HFF-Myc (cell line): ENCODE measurements at places on chromosomes 7 and 10.
A peak's percentile ranks its signal among the peaks of the same experiment; 100 is the strongest.

- no peak for DNase-seq
Measured at GRCh38 chr7:32937344-32938174, 19.7 kb upstream of the FKBP9 start.

GRCh38 chr10:121076776-121077715 is 225.9 kb downstream of the WDR11 start:
- no peak for DNase-seq

DNA sequence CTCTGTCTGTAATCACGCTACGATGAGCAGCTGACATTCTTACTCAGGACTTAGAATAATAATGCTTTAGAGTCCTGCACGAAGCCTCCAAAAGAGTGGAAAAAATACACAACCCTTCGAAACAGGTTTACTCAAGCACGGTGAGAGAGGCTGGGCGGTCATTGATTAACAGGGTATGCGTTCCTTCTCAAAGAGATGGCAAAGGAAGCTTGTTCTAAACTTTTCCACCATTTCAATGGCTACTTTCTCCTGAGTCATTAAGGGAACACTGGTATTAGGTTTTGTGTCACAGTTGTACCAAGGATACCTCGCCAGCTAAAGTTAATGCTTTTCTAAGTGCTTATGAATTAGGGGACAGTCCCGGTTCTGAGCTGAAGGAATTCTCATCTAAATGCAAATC is 141.9 kb upstream of the RHEB start:
- no peak for DNase-seq

GRCh38 chr7:142066536-142066935 is 45.0 kb upstream of the MGAM2 start:
- no peak for DNase-seq

DNA sequence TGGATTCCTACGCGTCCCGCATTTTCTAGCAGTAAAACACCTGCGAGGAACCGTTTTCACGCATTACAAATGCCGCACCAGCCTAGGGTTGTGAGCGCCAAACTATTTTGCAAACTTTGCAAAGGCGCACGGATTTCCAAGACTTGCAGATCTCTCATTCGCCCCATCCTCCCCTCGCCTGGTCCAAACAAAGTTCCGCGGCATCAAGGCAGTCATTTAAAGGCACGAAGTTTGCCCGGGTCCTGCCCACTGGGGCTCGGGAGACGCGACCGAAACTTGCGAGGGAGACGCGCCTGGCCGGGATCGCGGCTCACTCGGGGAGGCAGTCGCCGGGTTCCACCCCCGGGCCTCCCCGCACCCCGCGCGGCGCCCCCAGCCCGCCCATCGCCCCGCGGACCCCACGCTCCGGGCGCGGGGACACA is 613 bp downstream of the USP6NL start:
- DNase-seq, result no peak

DNA sequence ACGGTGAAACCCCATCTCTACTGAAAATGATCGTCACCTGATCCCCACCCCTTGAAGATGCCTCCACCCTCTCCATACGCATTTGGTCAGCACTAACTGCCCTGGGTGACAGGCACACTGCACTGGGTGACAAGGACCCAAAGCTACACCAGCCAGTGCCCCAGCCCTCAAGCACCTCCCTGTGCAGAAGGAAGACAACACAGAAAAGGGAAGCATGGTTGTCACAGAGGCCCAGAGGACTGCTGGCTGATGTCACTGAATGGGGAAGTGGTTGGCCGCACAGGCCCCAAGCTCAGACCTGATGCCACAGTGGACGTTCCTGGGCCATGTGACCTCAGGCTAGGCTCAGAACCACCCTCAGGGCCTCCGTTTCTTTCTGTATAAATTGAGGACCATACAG is 4.2 kb upstream of the PILRA start:
- no peak for DNase-seq

- DNase-seq, result no peak
Measured at GRCh38 chr7:155467846-155468784, 10.2 kb downstream of the EN2 start.

DNA sequence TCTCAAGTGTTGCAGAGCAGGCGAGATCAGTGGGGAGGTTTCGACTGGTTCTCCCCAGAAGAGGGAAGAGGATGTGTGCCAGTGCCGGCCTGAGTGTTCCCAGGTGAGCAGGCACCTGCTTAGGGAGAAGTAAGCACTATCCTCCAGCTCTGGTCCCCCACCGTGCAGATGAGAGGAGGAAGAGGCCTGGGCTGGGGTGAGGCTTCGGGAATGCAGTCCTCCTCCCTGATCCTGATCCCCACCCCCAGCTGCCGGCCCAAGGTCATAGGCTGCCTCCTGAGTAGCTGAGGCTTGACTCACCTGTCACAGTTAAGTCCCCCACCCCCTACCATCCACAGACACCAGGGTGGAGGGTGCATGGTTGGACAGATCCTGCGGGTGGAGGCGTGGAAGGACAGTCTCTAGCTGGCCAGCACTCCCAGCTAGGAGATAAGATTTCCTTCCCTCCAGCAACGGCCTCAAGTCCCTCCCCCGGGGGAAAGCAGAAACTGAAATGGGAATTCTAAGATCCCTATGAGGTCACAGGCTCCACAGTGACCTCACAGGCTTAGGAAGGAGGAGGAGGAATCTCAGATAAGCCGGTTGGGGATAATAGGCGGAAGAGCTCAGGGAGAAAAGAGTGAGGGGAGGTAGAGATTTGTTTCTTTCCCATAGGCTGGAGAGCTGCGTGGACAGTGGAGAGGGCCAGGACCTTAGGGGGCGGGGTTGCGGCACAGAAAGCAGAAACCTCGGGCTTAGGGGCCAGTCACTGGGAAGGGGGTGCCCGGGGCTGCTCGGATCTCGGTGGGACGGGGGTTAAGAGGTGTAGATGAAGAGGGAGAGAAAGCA is 1.0 kb downstream of the LRCH4 start:
- DNase-seq, result no peak

GRCh38 chr10:100879741-100880360 is 32.9 kb upstream of the SLF2 start:
- DNase-seq, result no peak

- DNase-seq, result no peak
Measured at GRCh38 chr10:17616403-17617030, 657 bp downstream of the HACD1 start.

- DNase-seq, result no peak
Measured at GRCh38 chr7:128389618-128390329, 20.0 kb downstream of the IMPDH1 start.

DNA sequence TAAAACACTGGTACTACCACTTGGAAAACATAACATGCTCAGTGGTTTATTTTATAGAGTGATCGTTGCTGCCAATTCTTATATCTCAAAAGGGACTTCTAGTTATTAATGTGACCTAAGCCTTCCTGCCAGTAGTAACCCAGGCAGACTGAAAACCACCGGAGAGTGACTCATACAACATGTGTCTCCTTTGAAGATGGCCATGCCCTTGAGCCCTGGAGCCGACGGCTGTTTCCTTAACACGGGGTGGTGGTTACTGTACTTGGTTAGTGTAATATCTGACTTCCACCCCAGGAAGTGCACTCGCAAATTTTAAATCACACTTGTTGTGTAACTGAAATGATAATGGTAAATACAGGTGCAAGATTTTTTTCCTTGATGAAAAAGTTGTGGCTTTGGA is 30.5 kb downstream of the JAKMIP3 start:
- DNase-seq, result peak; percentile 26

GRCh38 chr10:120514035-120514620 is 57.1 kb downstream of the PLPP4 start:
- DNase-seq, result peak; percentile 29

DNA sequence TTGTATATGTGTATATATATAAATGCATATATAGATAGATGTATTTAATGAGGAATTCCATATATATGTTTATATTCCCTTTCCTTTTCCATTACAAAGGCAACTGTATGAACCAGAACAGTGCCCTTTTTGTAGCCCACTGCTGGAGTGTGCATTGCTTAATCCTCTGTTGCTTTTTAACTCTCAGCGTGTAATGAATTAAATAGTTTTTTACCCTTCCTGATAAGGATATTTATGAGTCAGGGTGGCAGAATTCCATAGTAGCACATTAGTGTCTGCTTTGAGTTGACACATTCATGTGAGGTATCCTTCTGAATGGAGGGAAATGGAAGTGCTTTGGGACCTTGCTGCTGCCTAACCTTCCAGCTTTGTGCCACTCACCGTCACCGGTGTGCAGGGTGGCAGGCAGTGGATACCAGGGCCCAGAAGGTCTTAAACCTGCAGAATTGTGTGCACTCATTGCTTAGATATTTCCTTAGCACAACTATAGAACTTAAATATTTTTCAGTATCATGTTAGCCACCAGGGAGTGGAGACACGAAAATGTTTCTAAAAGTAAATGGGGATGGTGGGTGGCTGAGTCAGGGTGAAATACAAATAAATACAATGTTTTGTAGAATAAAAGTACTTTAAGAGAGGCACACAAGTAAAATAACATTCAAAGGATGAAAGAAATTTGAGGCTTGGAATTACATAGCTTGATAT is 117.9 kb downstream of the SND1 start:
- DNase-seq, result no peak

- DNase-seq, result no peak
Measured at GRCh38 chr7:25619963-25620799, 391.9 kb upstream of the NPVF start.

DNA sequence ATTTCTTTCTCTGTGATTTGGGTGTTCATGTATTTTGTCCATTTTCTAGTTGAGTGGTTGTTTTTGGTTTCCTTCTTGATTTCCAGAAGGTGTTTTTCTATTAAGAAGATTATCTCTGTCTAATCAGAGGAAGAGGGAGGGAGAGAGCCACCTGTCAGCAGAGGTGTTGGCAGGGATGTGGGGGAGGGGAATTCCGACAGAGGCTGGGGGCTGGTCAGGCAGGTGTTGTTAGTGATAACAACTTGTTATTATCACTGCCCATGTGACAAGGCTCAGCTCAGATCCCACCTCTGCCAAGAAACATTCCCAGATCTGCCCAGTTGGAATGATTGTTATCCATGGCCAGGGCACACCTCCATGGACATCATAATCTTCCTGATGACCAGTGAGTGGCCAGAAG is 293.4 kb downstream of the GFRA1 start:
- no peak for DNase-seq

DNA sequence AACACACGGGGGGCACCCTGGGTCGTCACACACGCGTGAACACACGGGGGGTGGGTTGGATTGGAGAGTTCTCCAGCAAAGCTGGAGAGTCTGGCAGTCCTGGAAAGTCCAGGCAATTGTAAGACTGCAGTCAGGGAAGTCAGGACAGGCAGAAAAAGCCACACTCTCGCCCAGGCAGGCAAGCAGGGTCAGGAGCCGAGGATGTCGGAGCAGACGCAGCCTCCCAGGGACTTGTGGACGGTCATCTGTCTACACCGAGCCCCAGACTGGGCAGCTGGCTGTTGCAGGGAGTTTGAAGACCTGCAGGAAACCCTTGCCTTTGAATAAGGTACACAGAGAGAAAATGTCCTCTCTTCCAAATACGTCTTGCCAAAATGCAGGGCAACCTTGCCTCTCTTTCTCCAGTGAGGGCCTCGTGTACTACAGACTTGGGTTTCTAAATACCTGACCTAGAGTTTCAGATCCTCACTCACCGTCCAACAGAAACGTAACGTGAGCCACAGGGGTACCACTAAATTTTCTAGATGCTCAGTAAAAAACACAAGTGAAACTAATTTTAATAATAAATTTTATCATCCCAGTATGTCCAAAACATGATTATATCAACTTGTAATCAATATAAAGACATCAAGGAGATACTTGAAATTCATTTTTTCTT is 176.7 kb downstream of the ADARB2 start:
- DNase-seq, result no peak

DNA sequence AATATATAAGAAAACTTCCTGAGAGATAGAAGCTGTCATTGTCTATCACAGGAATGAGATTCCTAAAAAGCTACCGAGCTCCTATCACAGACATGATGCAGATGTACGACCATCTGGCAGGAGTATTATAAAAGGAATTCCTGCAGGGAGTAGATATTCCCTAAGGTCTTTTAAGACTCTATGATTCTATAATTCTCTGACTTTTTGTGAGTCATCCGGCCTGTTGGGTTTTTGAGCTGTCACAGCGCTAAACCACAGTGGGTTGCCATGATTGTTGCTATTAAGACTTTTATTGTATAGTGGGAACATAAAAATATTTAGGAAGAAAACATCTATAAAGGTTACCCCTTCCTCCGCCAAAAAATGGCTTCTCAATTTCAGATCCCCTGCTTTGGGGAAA is 223.4 kb downstream of the BMPER start:
- peak; percentile 30 for DNase-seq

- DNase-seq, result peak; percentile 99
Measured at GRCh38 chr10:98349508-98349922, 65.5 kb downstream of the PYROXD2 start.

GRCh38 chr7:71290452-71290851 is 158.5 kb downstream of the GALNT17 start:
- no peak for DNase-seq

GRCh38 chr7:112790586-112791003 is 402 bp upstream of the TMEM168 start:
- no peak for DNase-seq

GRCh38 chr10:112932658-112933057 is 17.4 kb upstream of the TCF7L2 start:
- DNase-seq, result no peak

DNA sequence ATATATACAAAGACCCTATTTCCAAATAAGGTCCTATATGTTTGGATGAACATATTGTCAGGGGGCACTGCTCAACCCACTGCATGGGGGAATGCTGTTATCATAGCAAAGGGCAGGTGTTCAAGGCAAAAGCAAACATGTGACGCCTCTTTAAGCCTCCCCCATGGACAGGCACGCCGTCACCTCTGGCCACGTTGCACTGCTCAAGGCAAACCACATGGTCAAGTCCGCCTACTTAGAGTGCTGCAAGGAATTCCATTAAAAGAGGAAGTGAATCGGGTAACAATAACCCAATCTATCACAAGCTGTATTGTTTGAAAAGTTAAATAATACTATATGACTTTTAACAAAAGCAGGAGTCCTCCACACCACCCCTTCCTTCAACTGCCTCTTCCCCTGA is 8.8 kb upstream of the CALD1 start:
- DNase-seq, result no peak

GRCh38 chr7:158740657-158741293 is 36.2 kb upstream of the NCAPG2 start:
- DNase-seq, result no peak

GRCh38 chr10:77516575-77516974 is 121.0 kb downstream of the KCNMA1 start:
- DNase-seq, result no peak

GRCh38 chr7:96067321-96067720 is 254.6 kb downstream of the SLC25A13 start:
- DNase-seq, result no peak

- DNase-seq, result no peak
Measured at GRCh38 chr7:2478399-2478785, 2.2 kb upstream of the GRIFIN start.

DNA sequence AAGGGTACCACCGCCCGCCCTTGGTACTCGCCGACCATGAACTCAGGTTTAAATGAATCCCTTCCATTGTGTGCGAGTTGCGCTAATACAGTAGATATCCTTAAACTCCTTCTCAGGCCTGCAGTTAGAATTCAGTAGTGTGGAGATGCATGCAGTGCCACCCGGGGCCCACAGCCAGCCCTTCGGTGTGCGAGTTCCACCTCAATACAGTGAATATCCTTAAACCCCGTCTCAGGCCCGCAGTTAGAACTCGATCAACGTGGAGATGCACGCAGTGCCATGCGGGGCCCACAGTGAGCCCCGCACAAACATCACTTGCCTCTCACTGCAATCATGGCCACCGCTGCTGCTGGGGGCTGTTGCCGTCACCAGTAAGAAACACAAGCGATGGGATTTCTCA is 261.9 kb downstream of the MAD1L1 start:
- no peak for DNase-seq

GRCh38 chr7:7959979-7960670 is 8.5 kb upstream of the GLCCI1 start:
- DNase-seq, result no peak

GRCh38 chr10:88870089-88870488 is 10.0 kb upstream of the STAMBPL1 start:
- no peak for DNase-seq
